ENCODE measurements at places on chromosomes 1 and 21. TPM values are rescaled to one million over a fixed set of nuclear protein-coding genes. Genes with fewer than 3 reads are reported as not detected.

- DNase-seq = peak; percentile 66
Measured at GRCh38 chr1:30856260-30856790, 52.2 kb downstream of the SDC3 start.

Gene UBASH3A
- total RNA-seq = not detected

DNA sequence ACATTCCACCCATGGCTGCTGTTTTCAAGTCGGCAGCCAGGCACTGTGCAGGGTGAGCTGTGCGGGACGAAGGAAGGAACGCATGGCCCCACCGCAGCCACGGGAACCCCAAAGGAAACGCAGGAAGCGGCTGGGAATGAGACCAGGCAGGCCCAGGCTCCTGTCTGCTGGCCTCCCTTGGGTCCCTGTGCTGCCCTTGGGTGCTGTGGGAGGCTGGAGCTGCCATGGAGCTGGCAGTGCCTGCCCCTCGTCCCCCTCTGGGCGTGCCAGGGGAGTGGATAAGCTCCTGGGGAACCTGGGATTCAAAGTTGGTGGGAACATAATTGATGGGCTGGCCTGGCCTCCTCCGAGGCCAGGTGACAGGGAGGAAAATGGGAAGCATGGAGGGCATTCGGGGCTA lies 5.3 kb upstream of the KRTAP10-4 start:
- DNase-seq = no peak

Gene ATP5IF1
- total RNA-seq = 174 TPM

DNA sequence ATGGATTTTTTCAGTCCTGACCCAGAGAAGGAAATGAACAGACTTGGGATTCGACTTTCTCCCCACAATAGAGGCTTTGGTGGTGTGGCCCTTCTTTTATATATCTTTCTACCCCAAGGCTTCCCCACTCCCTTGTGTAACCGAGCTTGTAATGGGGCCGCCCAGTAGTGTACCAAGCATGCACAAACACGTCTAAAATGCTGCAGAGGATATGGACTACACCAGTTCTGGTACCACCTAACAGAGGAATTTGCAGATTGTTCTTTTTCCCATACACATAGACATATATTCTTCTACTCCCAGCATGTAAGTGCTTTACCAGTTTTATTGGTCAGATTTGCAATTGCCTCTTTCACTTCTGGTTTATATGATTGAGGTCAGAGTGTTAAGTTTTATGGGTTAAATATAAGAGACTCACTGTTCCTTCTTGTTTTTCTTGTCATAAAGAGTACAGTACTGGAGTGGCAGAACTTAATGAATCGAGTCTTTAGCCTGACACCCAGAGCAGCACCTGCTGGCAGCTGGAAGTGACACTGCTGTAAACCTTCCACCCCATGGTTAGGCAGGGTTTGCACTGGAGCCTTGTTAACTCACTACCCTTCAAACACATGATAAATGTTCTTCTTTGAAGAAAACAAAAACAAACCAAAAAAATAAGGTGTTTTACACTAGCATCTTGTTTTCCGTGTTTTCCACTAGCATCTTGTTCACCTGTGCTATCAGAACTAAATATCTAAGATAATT lies 198.6 kb downstream of the PTPRC start:
- no peak for DNase-seq

Gene ILDR2
- 0.91 TPM for total RNA-seq

GRCh38 chr1:214515544-214516433 lies 35.6 kb downstream of the PTPN14 start:
- DNase-seq = no peak

GRCh38 chr1:188817814-188818213 lies 1659.8 kb downstream of the BRINP3 start:
- no peak for DNase-seq

Measured in SJCRH30 (cell line).